ENCODE measurements at places on chromosomes 6 and 20. TPM values are rescaled to one million over a fixed set of nuclear protein-coding genes. Genes with fewer than 3 reads are reported as not detected.

HCRTR2 gene
- total RNA-seq, result 1.9 TPM

SLC25A27 gene
- total RNA-seq, result 78.1 TPM

BTN1A1 gene
- not detected for total RNA-seq

SRPK1 gene
- total RNA-seq, result 48.9 TPM

SLC29A1 gene
- total RNA-seq, result 49.2 TPM

SPATS1 gene
- 0.94 TPM for total RNA-seq

HLA-E gene
- total RNA-seq, result 79.9 TPM

LGSN gene
- not detected for total RNA-seq

RHAG gene
- total RNA-seq, result not detected

SLC17A9 gene
- 2.4 TPM for total RNA-seq

SFT2D1 gene
- 34.9 TPM for total RNA-seq

B3GAT2 gene
- 19.8 TPM for total RNA-seq

NKX2-4 gene
- not detected for total RNA-seq

RNF39 gene
- not detected for total RNA-seq

TGIF2 gene
- 3.9 TPM for total RNA-seq

EDN3 gene
- 3.1 TPM for total RNA-seq

TMEM74B gene
- total RNA-seq, result 26.1 TPM

C6orf163 gene
- 8.1 TPM for total RNA-seq

TP53INP2 gene
- total RNA-seq, result 92.1 TPM

PBOV1 gene
- total RNA-seq, result not detected
